ENCODE measurements at places on chromosomes 2 and 18.

- DNase-seq: peak; percentile 53
These were observed 58.1 kb downstream of the COA5 start for GRCh38 chr2:98550165-98550564.

DNA sequence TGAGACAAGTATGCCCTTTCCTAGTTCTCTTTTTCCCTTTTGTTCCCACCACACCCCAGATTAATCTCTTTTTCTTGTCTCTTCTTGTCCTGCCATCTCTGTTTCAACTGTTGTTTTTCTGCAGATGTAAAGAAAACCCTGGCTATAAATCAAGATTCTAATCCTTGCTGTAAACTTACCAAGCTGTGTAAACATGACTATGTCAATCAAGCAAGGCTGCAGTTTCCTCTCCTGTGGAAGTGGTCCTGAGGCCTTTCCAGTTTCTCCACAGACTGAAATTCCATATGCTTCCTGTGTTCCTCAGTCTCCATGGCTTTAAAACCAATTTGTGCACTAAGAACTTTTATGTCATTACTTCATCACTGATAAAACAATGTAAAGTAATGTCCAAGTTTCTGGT lies 288.8 kb upstream of the PIK3C3 start:
- no peak for DNase-seq

- DNase-seq: peak; percentile 21
These were observed 121.7 kb downstream of the INO80D start for GRCh38 chr2:205964111-205964761.

GRCh38 chr2:121480826-121481225 lies 49.9 kb upstream of the RNU4ATAC start:
- no peak for DNase-seq

DNA sequence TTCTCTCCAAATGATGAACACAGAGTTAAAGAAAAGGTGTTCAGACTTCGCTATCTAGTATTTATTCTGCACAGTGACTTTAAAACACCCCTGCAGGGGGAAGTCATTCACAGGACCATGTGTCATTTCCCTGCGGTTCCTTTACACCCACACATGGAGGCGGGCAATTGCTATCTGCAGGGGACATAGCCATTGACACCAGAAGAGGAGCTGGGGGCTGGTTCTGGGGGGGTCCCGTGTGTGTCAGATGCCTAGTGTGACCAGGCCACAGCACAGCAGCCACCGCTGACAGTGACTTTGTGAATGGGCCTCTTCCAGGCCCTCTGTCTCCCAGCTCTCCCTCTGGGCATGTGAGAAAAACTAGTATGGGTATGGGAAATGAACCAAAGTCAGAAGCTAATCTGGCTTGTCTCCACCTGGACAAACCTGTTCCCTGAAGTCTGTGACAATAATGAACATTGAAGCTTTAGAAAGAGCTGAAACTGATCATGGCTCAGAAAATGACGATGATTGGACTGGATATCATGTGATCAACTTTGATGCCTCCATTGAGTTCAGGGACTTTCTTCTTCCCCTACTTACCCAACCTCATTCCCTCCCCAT lies 7.5 kb upstream of the GBX2 start:
- DNase-seq: no peak

- no peak for DNase-seq
These were observed 101.7 kb upstream of the LGALSL start for GRCh38 chr2:64352292-64352691.

- no peak for DNase-seq
These were observed 306.2 kb downstream of the ALK start for GRCh38 chr2:29615183-29615582.

GRCh38 chr2:223386984-223387383 lies 215.2 kb downstream of the SCG2 start:
- DNase-seq: no peak

- DNase-seq: no peak
These were observed 18.0 kb downstream of the DYTN start for GRCh38 chr2:206700156-206700555.

DNA sequence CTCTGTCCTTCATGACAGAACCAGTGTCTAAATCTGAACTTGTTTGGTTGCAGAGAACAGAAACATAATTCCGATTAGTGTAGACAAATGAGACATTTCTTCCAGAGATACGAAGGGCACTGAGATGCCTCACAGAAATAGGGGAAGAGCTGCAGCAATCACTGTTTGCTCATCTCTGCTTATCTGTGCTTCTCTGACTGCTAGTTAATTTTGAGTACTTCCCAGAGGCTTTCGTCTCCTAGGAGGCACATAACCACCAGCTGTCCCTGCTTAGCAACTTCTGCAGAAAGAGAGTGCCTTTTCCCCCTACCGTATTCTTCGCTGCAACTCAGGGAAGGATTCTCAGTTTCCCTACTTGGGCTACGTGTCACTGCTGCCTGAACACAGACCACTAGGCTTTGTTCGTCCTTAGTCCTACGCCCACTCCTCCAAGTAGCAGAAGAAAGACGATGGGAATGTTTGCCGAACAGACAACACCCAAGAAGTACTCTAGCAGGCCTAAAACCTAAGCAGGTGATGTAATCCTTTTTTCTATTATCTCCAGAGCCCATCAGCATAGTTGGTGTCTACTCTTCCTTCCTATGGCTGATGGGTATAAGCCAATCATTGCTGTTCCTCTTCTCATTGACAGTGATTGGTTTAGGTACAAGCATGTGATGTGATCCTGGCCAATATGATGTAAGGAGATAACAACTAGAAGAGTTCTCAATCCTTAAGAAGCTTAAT lies 63.6 kb downstream of the TNP1 start:
- no peak for DNase-seq

DNA sequence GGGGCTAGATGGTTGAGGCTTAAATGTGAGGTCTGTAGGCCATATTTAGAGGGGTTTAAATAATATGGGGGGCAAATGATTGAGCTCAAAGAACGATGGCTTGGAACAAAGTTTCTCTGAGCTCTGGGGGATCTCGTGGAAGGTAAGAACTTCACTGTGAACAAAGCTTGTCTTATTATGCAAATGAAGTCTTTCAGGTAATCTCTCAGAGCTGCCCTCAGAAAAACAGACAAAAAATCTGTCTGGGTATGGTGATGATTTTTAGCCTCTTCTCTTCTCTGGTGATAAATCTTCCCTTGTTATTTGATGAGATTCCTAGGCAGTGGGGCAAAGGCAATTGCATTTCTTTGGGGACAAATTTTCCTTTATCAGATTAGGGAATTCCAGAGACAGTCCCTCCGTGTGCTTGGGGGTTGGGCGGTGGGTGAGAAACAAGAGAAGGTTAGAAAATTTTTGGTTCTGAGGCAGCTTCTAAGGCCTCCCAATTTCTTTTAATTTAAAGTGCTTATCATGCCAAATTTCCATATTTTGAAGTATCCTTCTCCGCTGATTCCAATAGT lies 760.4 kb downstream of the TSN start:
- no peak for DNase-seq

All from tibial artery (tissue), 4 donors.